ENCODE measurements at places on chromosomes 2 and 18. TPM values are rescaled to one million over a fixed set of nuclear protein-coding genes. Genes with fewer than 3 reads are reported as not detected.

CAPN14 gene
- total RNA-seq, result 0.31 TPM

USP14 gene
- total RNA-seq, result 92.4 TPM

ASB18 gene
- not detected for total RNA-seq

EVX2 gene
- not detected for total RNA-seq

AMER3 gene
- 1.1 TPM for total RNA-seq

KCNJ13 gene
- total RNA-seq, result 0.15 TPM

RNU2-63P gene
- 12.2 TPM for total RNA-seq

CRACDL gene
- 0.86 TPM for total RNA-seq

BMP10 gene
- total RNA-seq, result not detected

ANKRD30B gene
- total RNA-seq, result not detected

UCN gene
- total RNA-seq, result 0.84 TPM

FZD7 gene
- 266 TPM for total RNA-seq

GKN2 gene
- total RNA-seq, result not detected
